ENCODE measurements at places on chromosomes 3 and 15.

- DNase-seq, result no peak
Measured at GRCh38 chr3:137471130-137471529, 293.0 kb upstream of the SOX14 start.

DNA sequence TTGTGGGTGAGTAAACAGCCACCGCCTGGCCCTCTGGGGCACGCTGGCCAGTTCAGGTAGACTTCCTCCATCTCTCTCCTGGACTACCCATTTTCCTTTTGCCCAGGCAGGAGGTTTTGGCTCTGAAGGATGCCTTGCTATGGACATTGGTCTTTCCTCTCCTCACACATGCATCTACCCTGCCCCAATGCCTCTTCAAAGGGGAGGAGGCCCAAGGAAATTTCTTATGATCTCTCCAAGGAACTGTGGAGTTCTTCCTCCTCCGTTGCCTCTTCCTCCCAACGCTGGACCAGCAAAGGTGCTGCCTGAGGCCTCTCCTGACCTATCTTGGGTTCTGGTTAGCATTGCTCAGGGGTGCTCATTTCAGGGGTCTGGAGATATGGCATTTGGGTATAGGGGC, 33.5 kb downstream of the POMGNT2 start:
- no peak for DNase-seq

- no peak for DNase-seq
Measured at GRCh38 chr15:59169251-59169708, 37.4 kb upstream of the LDHAL6B start.

GRCh38 chr3:16945330-16945729, 60.6 kb downstream of the PLCL2 start:
- DNase-seq, result no peak
